ENCODE measurements at places on chromosomes 5 and 9.

DNA sequence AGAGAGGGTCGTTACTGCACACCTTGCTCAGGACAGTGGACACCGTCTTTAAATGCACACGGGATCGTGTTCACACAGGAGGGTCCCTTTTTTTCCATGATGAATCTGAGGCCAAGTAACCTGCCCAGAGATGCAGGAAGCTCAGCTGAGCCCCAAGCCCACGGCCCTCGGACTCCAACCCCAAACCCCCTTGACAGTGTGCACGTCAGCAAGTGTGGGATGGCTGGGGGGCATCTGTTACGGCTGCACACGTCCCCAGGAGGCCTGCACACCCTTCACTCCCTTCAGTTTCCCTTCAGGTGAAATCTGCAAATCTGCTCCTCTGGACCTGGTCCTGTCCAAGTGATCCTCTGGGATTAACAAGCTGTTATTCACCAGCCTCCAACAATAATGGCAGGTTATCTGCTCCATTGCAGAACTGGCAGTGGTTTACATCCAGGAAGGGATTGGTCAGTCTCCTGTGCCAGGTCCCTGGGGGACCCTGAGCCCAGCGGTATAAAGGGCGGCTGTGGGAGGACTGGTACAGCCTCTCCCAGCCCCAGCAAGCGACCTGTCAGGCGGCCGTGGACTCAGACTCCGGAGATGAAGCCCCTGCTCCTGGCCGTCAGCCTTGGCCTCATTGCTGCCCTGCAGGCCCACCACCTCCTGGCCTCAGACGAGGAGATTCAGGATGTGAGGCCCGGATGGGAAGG lies at the start of gene LCN1:
Gene LCN1 (plus strand): TSS at position 525 of the 692 bp plus-strand sequence. CDS start 58 bp downstream, at position 583.
- DNase-seq, result peak; percentile 47

DNA sequence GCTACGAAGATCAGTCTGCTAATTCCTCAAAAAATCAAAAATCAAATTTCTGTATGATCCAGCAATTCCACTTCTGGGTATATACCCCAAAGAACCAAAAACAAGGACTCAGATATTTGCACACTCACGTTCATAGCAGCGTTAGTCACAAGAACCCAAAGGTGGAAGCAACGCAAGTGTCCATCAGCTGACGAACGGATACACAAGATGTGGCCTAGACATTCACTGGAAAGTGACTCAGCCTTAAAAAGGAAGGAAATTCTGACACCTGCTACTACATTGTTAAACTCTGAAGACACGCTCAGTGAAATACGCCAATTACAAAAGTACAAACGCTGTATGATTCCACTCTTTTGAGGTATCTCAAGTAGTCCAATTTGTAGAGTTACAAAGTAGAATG lies 93.3 kb downstream of the OTULIN start:
- DNase-seq, result no peak

DNA sequence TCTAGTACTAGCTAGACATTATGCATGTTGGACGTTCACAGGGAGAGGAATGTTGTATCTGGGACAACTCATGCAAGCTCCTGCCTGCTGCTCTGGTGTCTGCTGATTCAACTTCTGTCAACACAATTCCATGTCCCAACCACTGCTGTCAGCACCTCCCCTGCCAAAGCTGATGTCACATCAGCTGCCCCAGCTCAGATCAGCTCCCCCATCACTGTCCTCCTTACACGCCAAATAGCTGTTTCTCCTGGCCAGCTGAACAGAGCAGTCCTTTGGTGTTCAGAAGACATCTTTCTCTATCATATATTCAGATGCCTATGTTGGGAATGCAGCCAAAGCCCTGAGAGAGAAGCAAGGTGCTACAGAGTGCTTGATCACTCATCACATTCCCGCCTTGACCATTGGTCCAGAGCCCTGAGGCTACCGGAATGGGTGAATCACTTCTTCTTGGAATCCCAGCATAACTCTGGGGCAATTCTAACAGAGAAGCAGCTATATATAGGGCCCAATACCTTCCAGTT lies 223.3 kb downstream of the SEC61B start:
- no peak for DNase-seq

GRCh38 chr5:139108063-139108824 lies 89.9 kb downstream of the SIL1 start:
- DNase-seq, result no peak

DNA sequence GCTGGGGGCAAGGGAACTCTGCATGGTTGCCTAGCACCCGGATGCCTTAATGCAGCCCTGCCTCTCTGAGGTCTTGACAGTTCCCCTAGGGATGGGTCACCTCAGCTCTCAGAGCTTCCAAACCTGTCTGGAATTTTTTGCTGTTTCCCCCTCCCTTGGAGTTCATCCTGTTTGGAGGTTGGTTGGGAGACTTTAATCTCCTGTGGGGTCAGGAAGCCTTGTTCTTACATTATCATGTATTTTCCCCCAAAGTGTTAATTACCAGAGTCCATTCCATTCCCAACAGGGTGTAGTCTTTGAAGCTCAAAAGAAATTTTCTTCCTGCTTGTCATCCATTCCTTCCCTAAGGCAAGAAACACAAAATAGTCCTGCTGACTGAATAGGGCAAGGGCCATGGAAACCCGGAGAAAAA lies 150.3 kb upstream of the SPRY4 start:
- DNase-seq, result no peak

GRCh38 chr9:129145316-129145715 lies 32.7 kb downstream of the IER5L start:
- no peak for DNase-seq

DNA sequence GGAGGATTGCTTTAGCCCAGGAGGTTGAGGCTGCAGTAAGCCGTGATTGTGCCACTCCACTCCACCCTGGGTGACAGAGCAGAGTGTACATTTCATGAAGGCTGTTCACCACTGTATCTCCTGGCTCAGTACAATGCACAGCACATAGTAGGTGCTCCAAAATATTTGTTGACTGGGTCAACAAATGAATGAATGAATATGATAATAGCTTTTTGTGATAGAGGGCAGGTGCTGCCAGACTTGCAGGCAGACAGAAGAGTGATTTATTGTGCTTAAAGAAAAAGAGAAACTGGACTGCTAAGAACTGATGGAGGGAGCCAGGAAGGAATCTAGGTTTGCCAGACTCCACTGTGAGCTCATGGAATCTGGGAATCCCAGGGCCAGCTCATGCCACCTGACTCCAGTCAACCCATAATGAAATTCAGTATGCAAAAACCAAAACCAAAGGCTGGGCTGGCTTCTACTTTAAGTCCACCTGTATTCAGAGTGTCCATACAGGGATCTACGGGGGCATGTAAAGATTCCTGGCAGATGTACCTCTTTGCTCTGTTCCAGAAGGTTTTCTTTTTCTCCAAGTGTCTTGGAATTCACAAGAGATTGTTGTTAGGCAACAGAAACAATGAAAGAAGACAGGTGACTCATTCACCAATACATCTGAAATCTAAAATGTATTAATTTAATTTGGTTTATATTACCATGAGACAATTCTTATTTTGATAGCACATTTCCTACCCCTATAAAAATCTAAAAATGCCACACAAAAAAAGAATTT lies 15.5 kb upstream of the CTNNA1 start:
- DNase-seq, result no peak

- DNase-seq, result no peak
Measured at GRCh38 chr9:89725271-89725670, 120.5 kb downstream of the GADD45G start.

GRCh38 chr5:38249301-38249700 lies 9.1 kb upstream of the EGFLAM start:
- DNase-seq, result no peak

DNA sequence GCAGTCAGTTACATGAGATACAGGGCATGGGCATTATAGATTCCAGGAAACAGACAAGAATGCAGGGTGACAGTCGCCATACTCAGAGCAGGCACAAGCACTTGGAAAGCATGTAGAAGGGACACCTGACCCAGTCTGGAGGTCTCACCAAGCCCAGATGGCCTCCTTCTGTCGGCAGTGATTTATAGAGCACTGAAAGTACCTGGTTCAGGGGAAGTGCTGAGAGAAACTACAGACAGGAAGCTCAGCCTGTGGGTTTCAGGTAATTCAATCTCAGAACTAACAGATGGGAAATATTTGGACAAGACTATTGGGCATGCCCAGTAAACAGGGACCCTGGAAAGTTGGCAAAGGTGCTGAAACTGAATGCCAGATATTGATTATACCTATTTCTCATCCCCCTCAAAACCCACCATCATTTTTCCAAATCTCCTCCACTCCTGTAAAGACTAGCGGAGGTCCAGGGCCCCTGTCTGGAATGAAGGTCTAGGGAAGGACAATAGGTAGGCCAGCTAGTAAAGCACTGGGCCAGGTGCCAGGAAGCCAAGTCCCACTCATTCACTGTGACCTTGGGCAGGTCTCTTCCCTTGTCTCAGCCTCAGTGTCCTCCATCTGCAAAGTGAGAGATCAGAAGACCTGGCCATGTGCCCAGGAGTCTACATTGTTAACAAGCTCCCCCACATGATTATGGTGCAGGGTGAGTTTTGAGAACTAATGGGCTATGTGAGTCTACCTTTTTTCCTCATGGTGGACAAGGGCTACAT lies 26.9 kb downstream of the KLHL3 start:
- DNase-seq, result no peak

GRCh38 chr9:95822015-95822414 lies 53.5 kb upstream of the ERCC6L2 start:
- no peak for DNase-seq

- DNase-seq, result no peak
Measured at GRCh38 chr9:27353474-27354229, 56.7 kb upstream of the EQTN start.

DNA sequence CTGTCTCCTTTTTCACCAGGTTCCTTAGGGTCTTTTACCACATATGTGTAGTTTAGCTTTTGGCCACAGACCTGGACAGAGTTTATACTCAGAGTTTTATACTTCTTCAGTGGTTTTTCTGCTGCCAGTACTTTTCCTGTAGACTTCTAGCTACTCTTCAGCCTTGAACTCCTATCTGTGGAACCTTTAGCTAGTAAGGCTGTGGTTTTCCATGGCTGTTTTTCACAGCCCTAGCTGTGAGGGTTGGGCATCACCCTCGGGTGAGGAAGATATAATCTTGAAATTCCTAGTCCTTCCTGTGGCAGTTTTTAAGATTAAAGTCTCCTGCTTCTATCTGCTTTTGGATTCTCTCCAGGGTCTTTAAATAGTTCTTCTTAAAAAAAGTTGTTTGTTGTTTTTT lies 109.1 kb downstream of the FGF1 start:
- DNase-seq, result no peak

GRCh38 chr5:177495243-177496060 lies 2.0 kb downstream of the PDLIM7 start:
- DNase-seq, result peak; percentile 72

DNA sequence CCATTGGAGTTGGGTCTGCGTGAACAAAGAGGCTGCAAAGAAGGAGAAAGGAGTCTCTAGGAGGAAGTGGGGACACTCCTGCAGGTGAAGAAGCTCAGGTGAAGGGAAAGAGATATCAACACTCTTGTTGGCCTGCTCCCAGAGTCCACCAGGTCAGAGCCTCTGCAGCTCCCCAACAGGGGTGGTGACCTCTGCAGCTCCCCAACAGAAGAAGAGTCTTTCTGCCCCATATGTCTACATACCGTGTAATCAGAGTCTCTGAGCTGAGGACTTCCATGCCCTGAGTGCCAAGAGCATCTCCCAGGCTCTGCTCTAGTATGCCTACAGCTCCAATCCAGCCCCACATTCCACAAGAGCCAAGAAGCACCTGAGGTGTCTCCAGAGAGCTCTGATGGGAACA lies 67.4 kb upstream of the TRPC7 start:
- no peak for DNase-seq

DNA sequence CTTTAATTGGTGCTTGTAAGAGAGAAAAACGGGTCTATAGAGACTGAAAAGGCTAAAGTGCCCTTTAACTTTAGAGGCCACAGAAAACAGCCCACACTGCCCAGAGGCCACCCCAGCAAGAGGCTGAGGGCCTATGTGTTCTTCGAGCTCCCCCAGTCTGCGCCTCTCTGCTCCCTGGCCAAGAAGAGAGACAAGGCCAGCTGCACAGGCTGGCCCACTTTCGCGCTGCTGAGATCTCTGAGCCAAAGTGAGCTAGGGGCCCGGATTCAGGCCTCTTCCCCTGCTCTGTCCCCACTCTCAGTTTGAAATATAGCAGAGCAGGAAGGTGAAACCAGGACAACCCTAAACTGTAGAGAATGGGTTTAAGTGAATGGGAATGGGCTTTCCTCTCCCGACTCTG lies 132.0 kb upstream of the TRIM32 start:
- no peak for DNase-seq

DNA sequence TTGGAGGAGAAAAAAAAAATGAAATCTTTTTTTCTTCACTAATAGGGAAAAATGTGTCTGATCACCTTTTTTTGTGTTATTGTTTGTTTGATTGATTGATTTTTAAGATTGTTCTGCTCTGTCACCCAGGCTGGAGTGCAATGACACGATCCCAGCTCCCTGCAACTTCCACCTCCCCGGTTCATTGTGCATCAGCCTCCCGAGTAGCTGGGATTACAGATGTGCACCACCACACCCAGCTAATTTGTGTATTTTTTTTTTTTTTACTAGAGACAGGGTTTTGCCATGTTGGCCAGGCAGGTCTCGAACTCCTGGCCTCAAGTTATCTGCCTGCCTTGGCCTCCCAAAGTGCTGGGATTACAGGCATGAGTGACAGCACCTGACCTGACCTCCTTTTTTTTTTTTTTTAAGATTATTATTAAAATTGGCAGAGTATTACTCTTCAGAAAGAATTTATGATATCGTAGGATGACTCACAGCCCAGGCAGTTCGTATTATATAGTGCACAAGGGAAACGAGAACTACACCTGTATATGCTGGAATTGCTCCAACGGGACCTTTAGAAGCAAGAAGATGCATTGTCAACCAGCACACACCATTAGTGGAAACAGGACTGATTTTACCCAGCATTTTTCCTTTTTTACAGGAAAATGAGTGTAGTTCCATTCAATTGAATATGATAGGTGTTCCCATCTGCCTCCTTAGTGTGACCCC lies 27.7 kb downstream of the FUBP3 start:
- DNase-seq, result no peak

All from upper lobe of right lung (tissue), 1 donor.